ENCODE measurements at places on chromosomes 1 and 21.
A peak's percentile ranks its signal among the peaks of the same experiment; 100 is the strongest.

DNA sequence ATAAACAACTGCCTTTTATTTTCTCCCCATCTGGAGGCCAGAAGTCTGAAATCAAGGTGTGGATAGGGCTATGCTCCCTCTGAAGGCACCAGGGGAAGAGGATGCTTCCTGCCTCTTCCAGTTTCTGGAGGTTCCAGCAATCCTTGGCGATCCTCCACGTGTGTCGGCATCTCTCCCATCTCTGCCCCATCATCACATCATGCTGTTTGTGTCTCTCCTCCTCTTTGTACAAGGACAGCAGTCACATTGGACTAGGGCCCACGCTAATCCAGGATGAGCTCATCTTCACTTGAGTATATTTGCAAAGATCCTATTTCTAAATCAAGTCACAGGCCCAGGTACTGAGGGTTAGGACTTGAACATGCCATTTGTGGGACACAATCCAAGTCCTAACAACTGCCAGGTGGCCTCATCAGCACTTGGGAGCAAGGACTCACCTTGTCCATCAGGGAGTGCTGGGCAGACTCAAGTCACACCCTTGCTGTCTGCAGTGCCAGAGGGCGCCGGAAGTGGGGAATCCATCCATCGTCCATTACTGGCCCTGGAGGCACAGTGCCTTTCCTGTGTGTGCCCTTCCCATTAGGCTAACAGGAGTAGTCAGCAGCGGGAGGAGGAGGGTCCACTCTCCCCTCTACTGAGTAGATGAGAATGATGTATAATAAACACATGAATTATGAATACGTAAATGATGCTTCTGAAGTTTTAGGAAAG is 185.4 kb upstream of the AJAP1 start:
- no peak for DNase-seq

GRCh38 chr1:70008660-70009059 is 196.7 kb downstream of the LRRC40 start:
- DNase-seq = no peak

DNA sequence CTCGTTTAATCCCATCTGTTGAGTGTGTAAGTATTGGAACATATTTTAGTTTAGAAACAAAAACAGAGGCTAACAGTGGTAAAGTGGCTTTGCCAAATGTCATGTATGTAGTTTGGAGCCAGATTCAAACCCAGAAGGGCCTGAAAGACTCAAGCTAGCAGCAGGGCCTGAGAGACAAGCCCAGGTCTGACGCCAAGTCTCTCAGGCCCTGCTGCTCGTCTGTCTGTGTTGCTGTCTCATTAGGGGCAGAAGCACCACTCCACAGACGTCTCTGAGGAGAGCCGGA is 8.3 kb downstream of the CITED4 start:
- DNase-seq = no peak

GRCh38 chr1:31764312-31765040 is at the start of gene ADGRB2:
Gene ADGRB2 (minus strand): TSS chr1:31764340. CDS start chr1:31757221, 7,119 bp downstream.
- DNase-seq = peak; percentile 26

DNA sequence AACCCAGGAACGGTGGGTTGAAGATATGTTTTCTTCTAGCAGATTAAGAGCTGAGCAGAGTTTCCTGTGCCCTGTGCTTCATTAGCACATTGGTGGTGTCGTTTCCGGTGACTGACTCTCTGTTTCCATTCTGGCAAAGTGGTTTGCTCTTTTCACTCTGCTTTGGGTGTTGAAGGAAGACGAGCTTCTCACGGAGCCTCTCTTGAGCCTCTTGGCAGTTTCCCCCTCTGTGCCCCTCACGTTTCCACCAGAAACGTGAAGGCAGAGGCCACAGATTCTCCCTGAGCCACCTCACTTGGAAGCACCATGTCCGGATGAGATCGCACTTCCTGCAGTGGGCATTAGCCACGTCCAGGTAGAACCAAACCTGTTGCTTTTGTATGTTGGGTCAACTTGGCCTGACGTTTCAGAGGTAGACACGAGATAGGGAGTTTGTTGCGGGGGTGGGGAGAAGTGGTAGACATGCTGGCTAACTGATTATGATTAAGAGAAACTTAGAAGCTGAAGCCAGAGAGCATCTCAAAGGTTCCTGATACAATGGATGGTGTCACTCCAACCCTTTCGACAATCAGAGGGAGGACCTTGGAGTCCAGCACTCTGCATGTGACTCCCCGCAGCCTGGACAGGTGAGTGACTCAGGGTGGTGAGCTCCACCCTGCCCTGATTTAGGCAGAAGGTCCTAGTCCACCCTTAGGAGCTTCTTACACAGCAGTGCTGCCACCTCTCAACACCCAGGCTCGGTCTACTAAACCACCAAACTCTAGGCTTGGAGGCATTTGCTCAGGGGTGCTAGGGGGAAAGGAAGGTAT is at the start of gene LAX1:
Gene LAX1 (plus strand): TSS at position 155 of the 809 bp plus-strand sequence. CDS start 383 bp downstream, at position 538.
- peak; percentile 21 for DNase-seq

DNA sequence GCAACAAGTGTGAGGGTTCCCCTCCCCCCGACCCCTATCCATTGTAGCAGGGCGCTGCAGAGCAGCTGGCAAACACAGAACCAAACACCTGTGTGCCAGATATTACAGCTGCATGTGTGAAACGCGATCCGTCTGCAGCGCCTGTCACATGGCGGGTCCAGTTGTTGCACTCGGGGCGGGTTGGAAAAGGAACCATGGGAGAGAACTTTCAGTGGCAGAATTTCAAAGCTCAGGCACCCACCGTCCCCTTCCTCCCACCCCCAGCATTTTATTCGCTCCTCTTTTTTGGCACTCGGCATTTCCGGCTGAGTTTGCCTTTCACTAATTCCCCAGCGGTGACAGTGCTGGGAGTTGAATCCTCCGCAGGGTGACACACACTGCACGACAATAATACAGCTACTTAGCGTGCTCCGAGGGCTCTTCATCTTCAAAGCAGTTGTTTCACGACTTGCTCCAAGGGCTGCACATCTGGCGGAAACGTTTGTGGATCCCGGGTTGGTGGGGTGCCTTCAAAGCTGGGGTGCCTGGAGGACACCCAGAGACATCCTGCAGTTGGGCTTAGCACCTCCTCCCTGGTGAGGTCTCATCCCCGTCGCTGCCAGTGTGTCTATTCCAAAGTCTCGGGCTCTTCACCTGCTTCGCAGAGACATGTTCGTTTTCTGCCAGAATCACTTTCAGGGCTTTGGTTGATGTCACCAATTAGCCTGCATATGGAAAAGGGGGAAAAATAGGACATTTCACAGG is 180.7 kb downstream of the ZBTB18 start:
- no peak for DNase-seq

DNA sequence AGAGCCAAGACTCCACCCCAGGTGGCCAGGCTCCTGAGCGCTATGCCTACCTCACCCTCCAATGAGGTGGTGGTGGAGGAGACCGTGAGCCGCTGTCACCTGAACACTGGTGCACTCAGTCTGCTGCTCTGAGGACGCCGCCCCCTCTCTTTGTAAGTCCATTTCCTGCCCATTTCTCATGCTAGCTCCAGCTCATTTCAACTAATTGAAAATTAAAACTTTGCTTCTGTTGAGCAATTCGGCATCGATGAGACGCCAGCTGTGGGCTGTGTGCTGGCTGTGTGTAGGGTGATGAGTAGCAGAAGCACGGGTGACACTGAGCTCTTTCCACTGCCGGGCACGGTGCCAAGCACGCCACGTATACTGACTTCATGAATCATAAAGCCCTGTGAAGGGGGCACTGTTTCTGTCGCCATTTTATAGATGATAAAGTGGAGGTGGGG is 11.2 kb downstream of the TNFRSF1B start:
- DNase-seq = peak; percentile 85

GRCh38 chr1:226723657-226724532 is 15.2 kb downstream of the ITPKB start:
- DNase-seq = no peak

DNA sequence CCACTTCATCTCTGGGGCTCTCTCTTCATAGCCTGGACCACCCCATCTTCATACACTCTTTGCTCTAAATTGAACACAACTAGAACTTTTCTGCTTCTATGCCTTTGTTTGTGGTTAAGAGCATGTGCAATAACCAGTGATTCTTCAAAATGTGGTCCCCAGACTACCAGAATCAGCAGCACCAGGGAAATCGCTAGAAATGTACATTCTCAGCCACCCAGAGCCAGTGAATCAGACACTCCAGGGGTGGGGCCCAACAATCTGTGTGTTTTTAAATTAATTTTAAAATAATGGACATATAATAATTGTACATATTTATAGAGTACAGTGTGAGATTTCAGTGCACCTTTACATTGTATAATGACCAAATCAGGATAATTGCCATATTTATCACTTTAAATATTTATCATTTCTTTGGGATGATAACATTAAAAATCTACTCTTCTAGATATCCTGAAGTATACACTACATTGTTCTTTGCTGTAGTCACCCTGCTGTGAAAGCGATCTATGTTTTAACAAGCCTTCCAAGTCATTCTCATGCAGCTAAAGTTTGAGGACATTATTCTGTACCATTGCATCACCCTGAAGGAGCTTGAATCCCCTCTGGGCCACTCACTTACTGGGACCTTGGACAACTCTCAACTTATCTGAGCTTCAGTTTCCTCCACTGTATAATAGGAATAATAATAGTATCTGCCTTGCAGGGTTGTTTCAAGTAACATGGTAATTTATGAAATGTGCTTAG is 10.8 kb downstream of the GRHL3 start:
- no peak for DNase-seq

DNA sequence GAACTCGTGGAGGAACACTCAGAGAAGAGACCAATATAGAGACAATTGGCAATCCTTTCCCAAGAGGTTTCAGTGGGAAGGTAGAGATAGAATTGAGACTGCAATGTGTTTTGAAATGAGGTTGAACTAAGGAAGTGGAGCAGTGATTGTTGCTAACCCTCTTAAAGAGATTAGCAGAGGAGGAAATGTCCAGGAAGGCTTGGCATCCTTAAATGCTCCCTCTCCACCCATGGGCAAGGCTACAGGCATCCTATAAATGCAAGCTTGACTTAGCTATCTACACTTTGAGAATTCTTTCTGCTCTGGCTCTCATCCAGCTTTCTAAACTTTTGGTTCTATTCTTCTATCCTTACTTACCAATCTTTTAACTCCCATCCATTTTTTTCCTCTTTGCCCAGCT is 30.3 kb upstream of the XPR1 start:
- DNase-seq = no peak

- DNase-seq = no peak
Observed at GRCh38 chr1:57179001-57179400, 213.2 kb upstream of the C8B start.

DNA sequence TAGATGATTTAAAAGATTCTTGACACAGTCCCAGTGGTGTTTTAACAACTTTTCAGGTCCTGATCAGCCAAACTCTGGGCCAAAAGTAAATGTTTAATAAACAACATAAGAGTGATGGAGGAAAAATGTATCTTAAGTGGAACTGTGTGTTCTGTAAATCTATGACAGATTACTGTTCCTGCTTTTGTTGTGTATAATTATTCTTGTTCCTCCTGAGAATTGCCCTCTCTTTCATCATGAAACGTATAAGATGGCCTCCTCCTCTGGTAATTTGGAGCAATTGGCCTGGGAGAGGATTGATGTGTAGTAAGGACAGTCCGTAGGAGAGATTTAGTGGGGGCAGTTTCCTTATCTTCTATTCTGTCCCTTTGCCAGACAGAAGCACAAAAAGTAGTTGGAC is 34.5 kb downstream of the GALNT2 start:
- DNase-seq = no peak

All from effector CD8-positive, alpha-beta T cell (primary cell).